Lung microvascular endothelial cell (primary cell): ENCODE measurements at places on chromosomes 12 and 14. TPM values are rescaled to one million over a fixed set of nuclear protein-coding genes. Genes with fewer than 3 reads are reported as not detected.

- no peak for DNase-seq
Observed at GRCh38 chr14:37466623-37467088, 128.4 kb downstream of the FOXA1 start.

- no peak for DNase-seq
Observed at GRCh38 chr12:50041962-50042361, 15.4 kb upstream of the ASIC1 start.

- DNase-seq = no peak
Observed at GRCh38 chr14:96231526-96232130, 24.4 kb upstream of the BDKRB1 start.

Gene WBP11
- total RNA-seq = 11.5 and 15.9 TPM in 2 replicates

Gene DPPA3
- not detected in 2 replicates for total RNA-seq

Gene GLTP
- 41.8 and 44.6 TPM in 2 replicates for total RNA-seq
